ENCODE measurements at places on chromosomes 2 and 18.

- no peak for DNase-seq
These were observed 4.9 kb upstream of the TTC21B start for GRCh38 chr2:165958313-165958960.

DNA sequence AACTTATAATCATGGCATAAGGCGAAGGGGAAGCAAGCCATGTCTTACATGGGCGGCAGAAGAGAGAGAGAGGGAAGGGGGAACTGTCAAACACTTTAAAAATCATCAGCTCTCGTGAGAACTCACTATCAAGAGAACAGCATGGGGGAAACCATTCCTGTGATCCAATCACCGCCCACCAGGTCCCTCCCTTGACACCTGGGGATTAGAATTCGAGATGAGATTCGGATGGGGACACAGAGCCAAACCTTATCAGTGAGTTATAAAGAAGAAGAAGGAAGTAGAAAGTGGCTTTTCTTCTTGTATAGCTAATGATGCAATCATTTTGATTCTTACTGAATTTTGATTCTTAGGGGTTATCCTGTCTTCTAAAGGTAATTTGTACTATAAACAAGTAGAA is 51.4 kb downstream of the SMCHD1 start:
- DNase-seq, result no peak

- no peak for DNase-seq
These were observed 118.6 kb upstream of the GLI2 start for GRCh38 chr2:120617055-120617454.

DNA sequence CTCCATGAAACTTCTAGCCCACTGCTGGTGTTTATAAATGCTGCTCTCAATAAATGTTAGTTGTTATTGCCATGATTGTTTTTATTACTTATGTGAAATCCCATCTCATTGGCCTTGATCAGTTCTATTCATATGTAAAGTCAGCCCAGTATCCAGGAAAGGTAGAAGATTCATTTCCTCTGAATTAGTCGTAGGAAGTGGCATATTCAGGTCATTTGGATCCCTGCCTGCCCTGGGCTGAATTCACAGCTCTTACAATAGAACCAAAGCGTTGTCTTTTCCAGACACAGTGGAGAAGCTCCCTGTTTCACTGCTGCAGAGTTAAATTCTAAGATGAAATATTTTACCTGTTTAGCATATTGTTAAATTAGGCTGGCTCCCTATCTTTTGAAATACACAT is 70.3 kb downstream of the MAIP1 start:
- DNase-seq, result no peak

DNA sequence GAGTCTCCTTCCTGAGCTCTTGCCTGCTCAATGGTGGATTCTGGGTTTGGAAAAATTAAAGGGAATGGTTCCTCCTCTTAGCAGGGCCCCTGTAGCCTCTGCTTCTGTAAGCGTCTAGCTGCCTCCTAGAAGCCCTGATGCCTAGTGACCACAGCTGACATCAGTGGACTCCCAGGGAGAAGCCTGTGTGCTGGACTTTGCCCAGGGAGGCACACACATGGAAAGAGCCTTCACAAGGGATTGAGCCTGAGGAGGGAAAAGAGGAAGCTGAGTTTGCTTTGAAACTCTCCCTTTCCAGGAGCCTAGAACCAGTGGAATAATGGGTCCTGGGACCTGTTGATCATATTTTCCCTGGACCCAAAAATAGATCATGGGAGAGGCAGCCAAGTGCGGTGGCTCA is 1.4 kb upstream of the CFAP65 start:
- DNase-seq, result no peak

DNA sequence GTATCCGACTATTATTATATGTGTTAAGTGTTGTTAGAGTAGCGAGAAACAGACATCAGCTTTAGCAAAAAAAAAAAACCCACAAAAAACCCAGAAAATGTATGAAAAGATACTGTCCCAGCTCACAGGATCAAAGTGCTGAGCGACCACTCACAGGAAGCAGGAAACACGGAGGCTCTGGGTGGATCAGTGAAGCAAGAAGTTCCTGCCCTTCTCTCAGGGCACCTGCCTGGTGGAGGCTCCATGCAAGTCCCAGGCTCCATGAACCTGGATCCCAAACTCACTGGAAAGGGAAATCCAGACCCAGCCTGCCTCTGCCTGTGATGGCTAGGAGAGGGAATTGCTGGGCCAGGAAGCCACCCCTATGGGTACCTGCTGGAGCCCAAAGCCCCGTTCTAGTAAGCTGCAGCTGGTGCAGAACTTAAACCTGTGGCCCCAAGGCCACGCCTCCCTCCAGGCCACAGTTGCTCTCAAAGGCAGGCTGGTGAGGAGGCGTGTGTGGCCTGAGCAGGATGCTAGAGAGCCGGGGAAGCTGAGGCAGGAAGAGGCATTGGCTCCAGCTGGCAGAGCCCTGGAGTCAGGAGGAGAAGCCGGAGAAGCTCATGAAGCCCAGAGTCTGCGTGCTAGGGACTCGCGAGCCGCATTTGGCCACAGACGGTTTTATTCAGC is 63.5 kb upstream of the TAF1B start:
- no peak for DNase-seq

- DNase-seq, result no peak
These were observed 4.4 kb upstream of the DSC3 start for GRCh38 chr18:31046916-31047315.

DNA sequence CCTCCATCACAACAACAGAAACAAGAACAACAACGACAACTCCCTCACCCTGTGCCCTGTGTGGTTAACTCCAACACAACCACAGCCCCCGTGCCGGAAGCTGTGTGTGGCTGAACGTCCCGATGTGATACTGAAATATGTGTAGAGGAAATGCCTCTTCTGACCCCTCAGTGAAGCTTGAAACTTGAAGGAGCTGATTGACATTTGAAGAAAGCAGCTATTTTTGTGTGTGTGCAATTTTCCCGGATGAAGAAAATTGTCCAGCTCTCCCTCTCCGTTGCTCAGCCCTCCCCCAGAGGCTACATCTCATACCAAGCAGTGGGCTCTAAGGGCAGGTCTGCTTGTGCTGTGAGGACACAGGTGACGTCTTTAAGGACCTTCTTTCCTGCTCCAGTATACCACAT is 173.8 kb downstream of the ICOS start:
- peak; percentile 13 for DNase-seq

- DNase-seq, result no peak
These were observed 50.7 kb downstream of the BCL2L11 start for GRCh38 chr2:111171337-111171930.

DNA sequence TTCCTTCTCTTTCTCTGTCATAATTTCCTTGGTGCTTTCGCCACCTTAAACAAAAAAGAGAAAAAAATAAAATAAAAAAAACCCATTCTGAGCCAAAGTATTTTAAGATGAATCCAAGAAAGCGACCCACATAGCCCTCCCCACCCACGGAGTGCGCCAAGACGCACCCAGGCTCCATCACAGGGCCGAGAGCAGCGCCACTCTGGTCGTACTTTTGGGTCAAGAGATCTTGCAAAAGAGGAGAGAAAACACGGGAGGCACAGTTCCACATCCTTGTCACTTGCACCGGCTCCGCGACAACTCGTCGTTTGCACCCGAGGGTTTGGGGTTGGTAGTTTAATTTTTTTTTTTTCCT is 1.8 kb upstream of the SP9 start:
- DNase-seq, result peak; percentile 17

GRCh38 chr18:69840445-69840844 is 107.2 kb downstream of the CD226 start:
- no peak for DNase-seq

GRCh38 chr2:240402566-240403272 is 32.7 kb upstream of the GPC1 start:
- DNase-seq, result no peak

DNA sequence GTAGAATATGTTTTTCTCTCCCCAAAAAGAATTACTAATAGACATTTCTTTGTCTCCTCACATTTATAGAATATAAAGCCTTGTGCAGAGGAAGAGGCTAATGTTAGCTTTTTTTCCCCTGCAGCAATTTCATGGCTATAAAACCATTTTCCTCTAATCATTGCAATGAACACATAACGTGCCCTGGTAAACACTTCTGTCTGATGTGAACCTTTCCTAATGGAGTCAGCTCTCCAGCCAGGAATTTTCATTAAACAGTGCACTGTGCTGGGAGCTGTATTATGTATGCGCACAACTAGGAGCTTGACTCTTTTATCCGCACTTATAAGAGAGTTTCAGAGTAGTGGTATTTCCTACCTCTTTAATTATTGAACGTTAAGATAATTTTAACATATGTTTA is 63.9 kb upstream of the SPATS2L start:
- DNase-seq, result no peak

DNA sequence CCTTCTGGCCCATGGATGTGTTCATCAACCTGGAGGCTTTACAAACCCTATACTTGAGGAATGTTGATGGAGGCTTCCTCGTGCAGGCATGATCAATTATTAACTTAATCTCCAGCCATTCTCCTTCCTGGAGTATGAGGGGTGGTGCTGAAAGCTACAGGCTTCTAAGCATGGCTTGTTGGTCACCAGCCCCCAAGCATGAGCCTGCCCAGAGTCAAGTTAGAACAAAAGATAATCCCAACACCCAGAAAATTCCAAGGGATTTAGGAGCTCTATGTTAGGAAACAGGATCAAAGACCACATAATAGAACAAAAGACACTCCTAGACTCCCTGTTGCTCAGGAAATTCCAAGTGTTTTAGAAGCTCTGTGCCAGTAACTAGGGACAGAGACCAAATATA is 63.1 kb downstream of the FAM171B start:
- DNase-seq, result no peak

DNA sequence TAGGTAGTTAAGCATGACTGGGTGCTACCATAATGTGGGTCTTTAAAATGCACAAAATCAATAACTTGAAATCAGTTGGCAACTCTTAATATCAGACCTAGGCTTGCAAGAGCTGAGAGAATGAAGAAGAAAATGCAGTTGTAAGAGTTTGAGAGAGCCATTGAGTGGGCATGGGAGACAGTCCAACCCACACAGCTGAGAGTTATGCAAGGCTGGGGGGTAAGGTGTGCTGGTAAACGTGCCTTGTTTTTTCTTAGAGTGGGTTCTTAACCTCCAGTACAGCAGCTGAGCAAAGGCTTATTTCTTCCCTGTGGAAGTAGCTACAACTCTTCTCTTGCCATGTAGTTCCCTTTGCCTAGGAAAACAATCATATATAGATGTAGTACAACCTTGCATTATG is 20.2 kb upstream of the CCDC178 start:
- DNase-seq, result no peak

- DNase-seq, result no peak
These were observed 573.4 kb downstream of the CPS1 start for GRCh38 chr2:211129798-211130197.

GRCh38 chr2:776487-776886 is 99.3 kb upstream of the TMEM18 start:
- no peak for DNase-seq

DNA sequence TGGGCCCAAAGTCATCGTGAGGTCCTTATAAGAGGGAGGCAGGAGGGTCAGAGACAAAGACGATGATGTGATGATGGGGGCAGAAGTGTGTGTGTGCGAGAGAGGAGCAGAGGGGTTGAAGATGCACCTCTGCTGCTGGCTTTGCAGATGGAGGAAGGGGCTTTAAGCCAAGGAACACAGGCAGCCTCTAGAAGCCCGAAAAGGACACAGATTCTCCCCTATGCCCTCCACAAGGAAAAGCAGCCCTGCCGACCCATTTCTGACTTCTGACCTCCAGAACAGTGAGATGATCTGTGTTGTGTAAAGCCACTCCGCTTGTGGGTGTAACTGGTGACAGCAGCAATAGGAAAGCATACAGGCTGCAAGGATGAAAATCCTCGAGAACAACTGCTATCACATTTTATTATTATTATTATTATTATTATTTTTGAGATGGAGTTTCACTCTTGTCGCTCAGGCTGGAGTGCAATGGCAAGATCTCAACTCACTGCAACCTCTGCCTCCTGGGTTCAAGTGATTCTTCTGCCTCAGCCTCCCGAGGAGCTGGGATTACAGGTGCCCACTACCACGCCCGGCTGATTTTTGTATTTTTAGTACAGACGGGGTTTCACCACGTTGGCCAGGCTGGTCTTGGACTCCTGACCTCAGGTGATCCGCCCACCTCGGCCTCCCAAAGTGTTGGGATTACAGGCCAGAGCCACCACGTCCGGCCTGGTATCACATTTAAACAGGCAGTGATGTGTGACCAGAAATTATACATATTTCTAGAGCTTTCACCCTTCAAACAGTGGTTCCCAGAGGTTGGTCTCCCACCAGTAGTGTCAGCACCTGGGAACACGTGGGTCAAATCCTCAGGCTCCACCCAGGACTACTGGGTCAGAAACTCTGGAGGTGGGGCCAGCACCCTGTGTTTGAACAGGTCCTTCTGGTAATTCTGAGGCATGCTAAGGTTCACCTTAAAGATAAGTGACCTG is 170.5 kb downstream of the TGIF1 start:
- no peak for DNase-seq

DNA sequence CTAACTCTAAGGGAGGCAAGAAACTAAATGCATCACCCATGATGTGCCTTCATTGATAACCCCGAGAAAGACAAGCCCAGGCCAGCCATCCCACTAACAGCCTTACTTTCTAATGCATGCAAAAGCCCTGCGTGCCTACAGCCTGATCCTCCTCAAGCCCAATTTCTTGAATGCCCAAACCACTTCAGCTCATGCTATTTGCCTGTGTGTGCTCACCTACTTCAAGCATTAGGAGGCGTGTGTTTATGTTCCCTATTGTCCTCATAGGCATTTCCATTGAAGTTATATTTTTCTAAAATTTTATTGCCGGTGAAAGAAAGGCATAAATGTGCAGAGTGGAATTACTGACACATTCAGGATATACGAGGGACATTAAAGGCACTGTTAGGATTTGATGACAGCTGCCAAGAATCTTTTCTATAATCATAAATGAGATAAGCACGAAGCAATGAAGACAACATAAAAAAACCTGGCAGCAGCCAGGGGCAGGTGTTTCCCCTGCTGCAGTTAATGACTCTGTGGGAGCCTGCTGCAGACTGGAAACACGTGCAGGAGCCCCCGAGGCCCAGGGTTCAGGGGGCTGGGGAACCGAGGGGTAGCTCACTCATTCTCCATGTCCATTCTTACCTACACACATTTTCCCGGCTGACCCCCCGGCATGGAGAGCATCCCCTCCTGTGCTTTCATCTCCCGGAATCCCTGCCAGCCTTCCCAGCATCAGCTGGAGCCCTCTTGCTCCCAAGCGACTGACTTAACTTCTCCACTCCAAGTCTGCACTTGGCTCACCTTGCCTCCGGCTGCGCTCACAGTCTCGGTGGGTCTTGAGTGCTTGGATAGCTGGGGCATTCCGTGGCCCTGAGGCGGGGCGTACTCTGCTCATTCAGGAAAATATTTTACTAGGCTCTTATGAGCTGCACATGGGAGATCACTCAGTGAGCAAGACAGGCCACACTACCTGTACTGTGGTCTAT is 292.3 kb upstream of the SIX2 start:
- DNase-seq, result no peak

GRCh38 chr2:220393711-220394110 is 766.3 kb downstream of the SLC4A3 start:
- no peak for DNase-seq
